ENCODE measurements at places on chromosomes 7 and 10.

- no peak for DNase-seq
Observed at GRCh38 chr7:26937939-26938623, 73.7 kb upstream of the SKAP2 start.

DNA sequence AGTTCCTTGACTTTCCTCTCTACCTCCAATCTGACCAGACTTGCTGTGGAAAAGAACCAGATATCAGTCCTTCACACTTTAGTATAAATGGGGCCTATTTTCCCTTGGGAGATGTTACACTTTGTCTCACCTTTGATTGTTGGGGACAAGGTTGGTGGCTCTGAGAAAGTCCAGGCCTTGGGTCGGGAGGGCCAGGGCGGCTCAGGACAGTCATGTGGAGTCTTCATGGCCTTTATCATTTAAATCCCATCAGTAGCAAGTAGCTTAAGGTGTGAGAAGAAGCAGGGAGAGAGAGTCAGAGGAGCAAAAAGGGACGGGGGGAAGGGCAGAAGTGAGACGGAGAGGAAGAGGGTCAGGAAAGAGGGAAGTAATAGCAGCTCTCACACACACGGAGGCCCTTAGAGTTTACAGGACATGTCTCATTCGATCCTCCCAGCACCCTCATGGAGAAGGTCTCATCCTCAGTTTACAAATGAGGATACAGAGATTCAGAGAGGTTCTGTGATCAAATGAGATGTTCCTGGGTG, 40.5 kb downstream of the TBATA start:
- no peak for DNase-seq

DNA sequence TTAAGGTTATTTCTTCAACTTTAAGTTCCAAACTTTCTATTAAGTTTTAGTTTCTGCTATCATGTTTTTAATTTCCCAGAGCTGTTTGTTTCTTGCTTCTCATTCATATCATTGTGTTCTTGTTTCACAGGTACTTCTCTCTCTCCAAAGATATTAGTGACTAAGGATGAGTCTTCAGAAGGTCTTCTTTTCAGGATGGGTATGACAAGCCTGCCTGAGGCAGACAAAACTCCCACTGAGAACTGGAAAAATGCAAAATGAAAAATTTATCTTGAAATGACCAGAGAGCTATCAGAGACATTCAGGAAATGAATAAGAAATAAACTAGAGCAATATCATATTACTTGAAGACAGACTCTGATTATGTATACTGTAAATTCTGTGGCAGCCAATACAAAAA, 110.8 kb upstream of the EGFR start:
- no peak for DNase-seq

GRCh38 chr10:103890194-103890658, 27.8 kb downstream of the STN1 start:
- no peak for DNase-seq

DNA sequence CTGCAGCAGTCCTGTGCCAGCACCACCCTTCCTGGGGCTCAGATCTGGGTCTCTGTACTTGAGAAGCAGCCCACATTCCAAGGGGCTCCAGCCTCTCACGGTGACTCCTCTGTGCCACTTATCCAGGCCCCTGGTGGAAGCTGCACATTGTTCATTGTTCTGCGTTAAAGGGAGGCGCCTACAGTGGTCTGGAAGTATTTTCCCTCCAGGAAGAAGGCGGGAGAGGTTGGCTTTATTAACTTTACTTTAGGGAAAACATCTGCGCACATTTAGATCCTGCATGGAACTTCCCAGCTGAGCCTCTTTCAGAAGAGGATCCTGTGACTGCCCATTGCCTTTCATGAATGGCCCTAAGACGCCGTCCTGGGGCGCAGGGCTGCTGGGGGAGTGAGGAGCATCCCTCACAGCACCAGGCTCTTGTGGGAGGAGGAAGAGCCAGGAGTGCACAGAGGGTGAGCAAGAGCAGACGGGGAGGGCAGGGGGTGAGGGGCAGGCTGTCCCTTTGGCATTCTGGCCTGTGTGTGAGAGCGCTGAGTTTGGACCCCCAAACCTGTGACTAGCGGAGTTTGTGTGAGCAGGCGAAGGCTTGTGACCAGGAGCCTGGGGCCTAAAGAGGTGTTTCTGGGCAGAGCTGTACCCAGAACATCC, 98.6 kb upstream of the BTBD16 start:
- DNase-seq, result no peak

GRCh38 chr10:130027716-130028464, 63.8 kb upstream of the EBF3 start:
- no peak for DNase-seq

DNA sequence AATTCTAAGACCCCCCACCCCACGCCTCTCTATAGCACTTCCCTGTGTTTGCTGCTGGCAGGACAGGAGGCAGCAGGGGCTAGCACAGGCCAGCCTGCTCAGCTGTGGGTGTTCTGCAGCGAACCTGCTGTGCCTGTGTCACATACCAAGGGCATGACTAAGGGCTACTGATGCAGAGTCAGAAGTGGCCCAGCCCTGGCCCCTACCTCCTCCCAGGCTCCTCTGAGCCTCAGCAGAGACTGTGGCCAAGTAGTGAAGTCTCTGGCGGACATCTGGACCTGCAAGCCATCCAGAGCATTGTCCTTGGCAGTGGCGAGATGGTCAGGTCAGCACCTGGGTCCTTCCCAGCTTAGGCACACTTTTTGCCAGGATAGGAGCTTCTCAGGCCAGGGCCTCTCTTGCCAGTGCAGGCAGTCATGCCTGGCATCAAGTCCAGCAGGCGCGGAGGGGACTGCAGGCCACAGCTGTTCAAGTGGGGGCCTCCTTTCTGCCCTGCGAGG, 116.3 kb upstream of the RET start:
- DNase-seq, result no peak

- DNase-seq, result no peak
Observed at GRCh38 chr7:48041653-48041970, 6.3 kb downstream of the C7orf57 start.

- no peak for DNase-seq
Observed at GRCh38 chr7:130988443-130988842, 254.4 kb upstream of the KLF14 start.

GRCh38 chr7:130476297-130477150, 15.4 kb upstream of the MEST start:
- DNase-seq, result no peak

DNA sequence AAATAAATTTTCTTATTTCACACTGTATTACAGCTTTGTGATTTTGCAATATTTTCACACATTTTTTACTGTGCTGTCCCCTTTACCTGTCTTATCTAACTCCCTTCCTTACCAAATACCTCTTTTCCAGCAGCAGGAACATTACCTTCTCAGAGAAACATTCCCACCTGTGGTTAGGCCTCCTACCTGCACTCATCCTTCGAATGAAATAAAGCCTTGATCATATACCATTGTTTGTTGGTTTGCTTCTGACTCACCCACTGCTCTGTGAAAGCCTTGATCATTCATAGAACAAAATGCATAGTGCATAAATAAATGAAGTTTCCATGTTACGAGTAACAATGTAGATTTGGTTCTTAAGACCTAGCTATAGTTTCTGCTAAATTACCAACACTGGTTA, 256.3 kb downstream of the ARL4A start:
- no peak for DNase-seq

DNA sequence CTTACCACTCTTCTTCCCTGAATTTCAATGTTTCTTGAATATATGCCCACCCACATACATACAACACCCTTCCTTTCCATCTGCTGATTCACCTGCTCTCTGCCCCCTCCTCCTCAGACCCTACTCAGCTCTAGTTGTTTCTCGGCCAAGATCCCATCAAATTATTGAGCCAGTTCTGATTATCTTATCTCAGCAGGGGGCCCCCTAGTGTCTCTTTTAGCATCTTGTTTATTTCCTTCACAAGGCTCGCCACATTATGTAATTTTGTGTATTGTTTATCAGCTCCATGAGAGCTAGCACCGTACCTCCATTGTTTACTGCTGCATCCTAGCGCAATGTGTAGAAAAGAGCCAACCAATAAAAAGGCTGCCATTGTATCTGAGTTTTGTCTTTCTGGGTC, 71.9 kb downstream of the FAM13C start:
- DNase-seq, result no peak

- no peak for DNase-seq
Observed at GRCh38 chr10:133142523-133143199, 17.4 kb upstream of the KNDC1 start.

- no peak for DNase-seq
Observed at GRCh38 chr7:2605608-2606538, 25.9 kb upstream of the TTYH3 start.

GRCh38 chr10:97292862-97293198, 393 bp upstream of the ARHGAP19 start:
- DNase-seq, result no peak

- no peak for DNase-seq
Observed at GRCh38 chr7:106424476-106425016, 139.8 kb upstream of the NAMPT start.

- no peak for DNase-seq
Observed at GRCh38 chr10:127524908-127525665, 24.0 kb upstream of the NPS start.

DNA sequence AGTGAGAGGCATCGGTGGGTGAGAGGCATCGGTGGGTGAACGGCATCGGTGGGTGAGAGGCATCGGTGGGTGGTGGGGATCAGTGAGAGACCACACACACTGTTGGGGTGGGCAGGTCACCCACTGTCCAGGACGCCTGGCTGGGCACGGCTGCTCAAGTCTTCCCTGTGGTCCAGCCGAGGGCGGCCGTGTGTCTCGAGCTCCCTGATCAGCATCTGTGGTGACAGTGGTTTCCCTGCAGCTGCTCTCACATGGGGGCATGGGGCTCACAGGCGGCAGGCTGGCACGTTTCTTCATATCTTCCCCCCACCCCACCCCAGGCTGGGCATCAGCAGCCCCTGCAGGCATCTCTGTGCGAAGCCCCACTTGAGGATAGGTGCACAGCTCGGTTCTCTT, 78.2 kb downstream of the NKX6-2 start:
- DNase-seq, result no peak

DNA sequence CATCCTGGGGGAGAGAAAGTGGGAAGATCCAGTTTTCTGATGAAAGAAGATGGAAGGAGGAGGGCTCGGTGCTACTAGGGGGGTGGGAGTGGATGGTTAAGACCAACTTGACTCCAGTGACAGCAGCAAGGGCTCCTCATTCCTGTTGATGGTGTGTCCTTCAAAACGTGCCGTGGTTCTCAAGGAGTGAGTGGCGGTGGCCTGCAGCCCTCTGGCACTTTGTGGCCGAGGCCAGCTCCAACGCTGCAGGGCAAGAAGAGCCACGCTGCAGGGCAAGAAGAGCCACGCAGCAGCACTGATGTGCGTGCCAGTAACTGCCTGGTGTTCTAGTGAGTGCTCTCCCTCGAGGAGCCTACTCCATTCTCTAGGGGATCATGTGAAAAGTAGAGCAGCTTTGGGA, 72.1 kb downstream of the GRK5 start:
- no peak for DNase-seq

DNA sequence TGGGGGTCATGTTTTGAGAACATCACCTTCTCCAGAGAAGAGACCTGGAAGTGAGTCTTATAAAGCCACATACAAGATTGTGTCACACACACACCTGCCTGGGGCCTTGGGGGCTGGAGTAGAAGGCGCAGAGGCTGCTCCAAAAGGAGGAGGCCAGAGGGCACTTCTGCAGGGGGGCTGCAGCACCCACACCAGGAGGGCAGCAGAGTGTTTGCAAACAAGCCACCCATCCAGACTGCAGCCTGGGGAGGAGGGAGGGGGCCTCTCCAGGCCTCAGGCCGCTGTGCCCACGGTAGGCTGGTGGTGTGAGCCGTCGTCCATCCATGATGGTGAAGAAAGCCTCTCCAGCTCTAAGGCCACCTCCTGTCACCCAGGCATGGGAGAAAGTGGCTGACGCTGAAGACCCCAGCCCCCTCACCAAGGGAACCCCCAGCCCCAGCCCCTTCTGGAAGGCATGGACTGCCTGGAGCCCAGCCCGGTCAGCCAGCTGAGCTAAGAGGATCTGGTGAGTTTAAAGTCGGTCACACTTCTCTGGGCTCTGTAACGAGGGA, 77.5 kb downstream of the FOXL3 start:
- no peak for DNase-seq

- no peak for DNase-seq
Observed at GRCh38 chr7:85184599-85185423, 2.0 kb downstream of the SEMA3D start.

DNA sequence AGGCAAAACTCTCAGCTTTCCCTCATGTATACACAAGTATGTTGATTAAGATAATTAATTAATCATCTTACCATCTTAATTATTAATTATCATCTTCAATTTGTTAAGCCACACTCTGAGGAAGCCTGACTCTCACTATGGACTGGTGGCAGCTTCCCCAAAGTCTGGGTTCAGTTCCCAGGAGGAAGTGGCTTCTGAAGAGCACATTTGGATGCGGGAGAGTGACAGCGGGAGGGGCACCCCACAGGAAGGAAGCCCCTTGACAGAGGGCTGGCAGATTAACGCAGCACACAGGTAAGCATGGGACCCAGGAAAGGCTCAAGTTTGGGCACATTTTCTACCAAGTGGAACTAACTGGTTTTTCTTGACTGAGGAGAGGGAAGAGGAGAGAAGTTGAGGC, 13.4 kb upstream of the SLIT1 start:
- DNase-seq, result no peak

DNA sequence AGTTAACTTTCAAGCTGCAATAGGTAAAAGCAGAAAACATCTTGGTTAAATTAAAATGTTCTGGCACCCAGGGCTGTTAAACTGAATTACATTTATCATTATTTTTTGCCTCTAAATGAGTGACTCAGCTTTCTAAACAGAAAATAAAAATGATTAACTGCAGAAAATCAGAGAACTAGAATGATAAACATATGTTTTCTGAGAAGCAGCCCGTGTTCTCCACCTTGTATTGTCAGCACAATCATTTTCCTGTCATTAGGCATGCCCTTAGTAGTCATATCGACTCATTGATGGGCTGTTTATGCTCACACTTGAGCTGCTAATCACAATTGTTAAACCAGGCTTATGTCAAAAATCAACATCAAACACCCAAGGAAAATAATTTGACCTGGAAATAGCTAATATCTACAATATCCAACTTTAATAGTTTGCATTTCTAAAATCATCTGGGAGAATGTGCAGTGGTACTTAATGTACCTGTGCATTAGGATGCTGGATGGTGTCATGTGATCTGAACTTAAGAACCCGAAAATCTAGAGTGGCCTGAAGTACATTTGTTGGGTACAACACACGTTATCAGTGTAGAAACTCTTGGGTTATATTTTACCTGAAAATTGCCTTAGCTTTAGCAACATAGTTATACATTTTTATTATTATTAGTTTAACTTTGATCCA, 2.3 kb downstream of the MDFIC start:
- DNase-seq, result no peak

DNA sequence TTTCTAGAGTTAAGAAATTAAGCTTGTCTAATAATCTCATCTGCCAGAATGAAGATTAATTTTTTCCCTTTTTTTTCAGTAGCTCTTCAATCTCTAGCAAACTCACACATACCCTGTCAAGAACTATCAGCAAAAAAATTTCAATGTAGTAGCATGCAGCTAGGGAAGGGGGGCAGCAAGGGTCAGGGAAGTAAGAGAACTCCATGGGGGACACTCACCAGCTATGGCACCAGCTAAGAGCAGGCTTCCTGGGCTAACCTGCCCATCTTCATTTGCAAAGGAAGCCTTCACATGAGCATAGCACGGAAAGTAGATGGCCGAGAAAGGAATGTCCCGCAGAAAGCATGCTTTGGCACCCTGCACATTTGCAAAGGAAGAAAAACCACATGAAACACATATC, 190.4 kb downstream of the SLC25A13 start:
- DNase-seq, result no peak
